ENCODE measurements at places on chromosomes 4 and X.

- peak; percentile 36 for DNase-seq
These were observed 105.2 kb upstream of the GATB start for GRCh38 chr4:151865744-151866591.

DNA sequence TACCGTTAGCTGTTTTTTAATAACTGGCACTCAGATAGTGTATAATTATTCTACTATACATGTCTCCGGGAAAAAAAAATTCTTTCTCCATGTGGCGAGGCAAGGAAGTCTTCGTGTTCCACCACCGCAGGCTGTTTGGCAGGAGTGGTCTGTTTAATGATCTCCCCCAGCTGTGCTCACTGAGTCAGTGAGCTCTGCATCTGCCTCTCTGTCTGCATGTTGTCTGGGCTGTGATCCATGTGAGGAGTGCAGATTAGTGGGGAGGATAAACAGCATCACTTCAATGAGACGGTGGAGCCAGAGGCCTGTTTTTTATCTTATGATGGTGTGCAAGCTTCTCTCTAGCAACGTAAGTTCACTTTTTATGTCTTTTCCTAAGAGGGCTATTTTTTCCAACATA lies 69.8 kb downstream of the RPS3A start:
- no peak for DNase-seq

- DNase-seq = peak; percentile 25
These were observed 32.1 kb downstream of the UBE2K start for GRCh38 chr4:39730072-39730471.

DNA sequence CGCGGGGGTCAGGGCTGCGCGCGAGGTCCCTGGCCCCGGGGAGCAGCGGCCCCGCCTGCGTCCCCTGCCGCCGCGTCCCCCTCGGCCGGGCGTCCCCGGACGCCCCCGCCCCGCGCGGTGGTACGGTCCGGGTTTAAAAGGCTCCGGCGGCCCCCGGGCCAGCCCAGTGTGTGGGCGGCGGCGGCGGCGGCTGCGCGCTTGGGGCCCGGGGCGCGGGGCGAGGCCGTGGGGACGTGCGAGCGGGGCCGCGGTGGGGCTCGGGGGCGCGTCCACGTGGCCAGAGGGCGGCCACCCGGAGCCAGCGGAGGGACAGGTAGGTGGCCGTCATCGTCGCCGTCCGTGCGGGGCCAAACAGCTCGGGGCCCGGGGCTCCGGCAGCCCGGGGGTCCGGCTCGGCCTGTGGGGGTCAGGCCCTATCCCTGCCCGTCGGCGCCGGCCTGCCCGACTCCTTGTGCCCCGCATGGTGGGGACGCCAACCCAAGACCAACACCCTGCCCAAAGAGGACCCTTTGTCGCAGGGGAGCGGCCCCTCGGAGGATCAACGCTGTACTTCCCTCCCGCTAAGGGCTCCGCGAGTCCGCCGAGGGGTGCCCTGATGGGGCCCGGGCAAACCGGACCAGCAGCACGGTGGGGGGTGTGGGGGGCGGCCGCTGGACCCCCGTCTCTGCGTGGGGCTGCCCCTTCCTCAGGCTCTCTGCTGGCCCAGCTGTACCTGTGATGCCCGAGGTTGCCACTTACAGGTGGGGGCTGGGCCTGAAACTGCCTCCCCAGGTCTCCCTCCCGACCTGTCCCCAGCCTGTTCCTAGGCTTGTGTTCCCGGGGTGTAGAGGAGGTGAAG lies at the start of gene PLXNA3:
Gene PLXNA3 (plus strand): TSS at position 166 of the 838 bp plus-strand sequence. CDS start 1,903 bp downstream, outside the sequence.
- DNase-seq = peak; percentile 31

- no peak for DNase-seq
These were observed 572.8 kb upstream of the FRG1 start for GRCh38 chr4:189367832-189368231.

DNA sequence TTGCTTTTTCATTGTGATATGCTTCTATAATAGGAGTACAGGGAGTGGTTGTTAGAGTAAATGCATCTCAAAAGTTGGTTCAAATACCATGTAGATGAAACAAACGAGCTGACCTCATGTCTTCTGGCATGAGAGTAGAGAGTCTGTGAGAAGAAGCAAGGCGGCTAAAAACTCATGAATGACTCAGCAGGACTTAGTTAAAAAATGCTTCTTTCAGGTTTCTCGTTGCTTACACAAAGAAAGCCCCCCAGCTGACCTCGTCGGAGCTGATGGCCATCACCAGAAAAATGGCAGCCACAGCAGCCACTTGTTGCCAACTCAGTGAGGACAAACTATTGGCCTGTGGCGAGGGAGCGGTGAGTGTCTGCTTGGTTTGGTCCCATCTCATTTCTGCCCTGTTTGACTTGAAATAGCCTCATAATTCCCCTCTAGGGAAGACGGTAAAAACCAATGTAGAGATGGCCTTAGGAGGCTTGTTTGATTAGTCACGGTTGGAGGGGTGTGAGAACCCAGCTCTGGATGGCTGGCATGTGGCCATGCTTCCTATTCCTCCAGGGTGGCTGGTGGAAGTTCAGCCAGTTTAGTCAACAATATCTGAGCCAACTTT lies 14.5 kb downstream of the AFP start:
- no peak for DNase-seq

GRCh38 chrX:19661961-19662360 lies 146.7 kb upstream of the MAP3K15 start:
- DNase-seq = no peak

GRCh38 chr4:84928089-84928488 lies 38.4 kb downstream of the WDFY3 start:
- no peak for DNase-seq

GRCh38 chr4:172601195-172601594 lies 567.4 kb upstream of the GALNT7 start:
- DNase-seq = no peak

GRCh38 chr4:152448854-152449253 lies 87.0 kb downstream of the FBXW7 start:
- DNase-seq = no peak

DNA sequence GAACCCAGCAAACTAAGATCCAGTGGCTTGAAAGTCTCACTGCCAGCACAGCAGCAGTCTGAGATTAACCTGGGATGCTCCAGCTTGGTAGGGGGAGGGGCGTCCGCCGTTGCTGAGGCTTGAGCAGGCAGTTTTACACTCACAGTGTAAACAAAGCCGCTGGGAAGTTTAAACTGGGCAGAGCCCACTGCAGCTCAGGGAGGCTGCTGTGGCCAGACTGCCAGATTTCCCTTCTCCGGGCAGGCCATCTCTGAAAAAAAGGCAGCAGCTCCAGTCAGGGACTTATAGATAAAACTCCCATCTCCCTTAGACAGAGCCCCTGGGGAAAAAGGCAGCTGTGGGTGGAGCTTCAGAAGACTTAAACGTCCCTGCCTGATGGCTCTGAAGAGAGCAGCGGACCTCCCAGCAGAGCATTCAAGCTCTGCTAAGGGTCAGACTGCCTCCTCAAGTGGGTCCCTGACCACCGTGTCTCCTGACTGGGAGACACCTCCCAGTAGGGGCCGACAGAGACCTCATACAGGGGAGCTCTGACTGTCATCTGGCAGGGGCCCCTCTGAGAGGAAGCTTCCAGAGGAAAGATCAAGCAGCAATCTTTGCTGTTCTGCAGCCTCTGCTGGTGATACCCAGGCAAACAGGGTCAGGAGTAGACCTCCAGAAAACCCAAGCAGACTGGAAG lies 45.1 kb upstream of the CDX4 start:
- no peak for DNase-seq

DNA sequence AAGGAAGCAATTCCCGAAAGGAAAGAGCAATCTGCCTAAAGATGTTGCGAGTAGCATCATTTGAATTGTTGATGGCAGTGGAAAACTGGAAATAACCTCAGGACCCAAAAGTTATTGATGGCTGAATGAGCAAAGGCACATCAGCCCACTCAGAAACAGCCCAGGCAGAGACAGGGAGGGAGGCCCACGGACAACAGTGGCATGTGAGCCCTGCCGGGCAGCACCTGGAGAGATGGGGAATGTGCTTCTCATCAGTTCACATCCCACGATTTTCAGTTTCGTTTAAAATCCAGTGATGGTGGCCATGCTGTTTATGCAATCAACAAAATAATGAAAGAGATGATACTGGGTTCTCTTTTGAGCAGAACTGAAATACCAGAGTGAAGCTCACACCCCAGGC lies 80.0 kb downstream of the JAKMIP1 start:
- DNase-seq = no peak

DNA sequence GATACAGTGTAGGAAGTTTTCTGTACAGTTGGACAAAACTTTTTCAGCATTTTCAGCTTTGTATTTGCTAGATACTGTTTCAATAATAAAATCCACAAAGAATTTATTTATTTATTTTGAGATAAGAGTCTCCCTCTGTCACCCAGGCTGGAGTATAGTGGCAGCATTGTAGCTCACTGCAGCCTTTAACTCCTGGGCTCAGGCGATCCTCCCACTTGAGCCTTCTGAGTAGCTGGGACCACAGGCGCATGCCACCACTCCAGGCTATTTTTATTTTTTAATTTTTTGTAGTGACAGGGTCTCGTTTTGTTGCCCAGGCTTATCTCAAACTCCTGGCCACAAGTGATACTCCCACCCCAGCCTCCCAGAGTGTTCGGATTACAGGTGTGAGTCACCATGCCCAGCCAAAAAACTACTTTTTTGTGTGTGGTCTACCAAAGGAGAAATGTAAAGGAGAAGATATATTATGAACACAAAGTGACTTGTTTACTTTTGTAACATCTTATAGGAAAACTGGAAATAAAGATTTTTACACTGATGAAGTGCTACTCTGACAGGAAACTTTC lies 13.0 kb upstream of the SOWAHD start:
- DNase-seq = no peak

- DNase-seq = no peak
These were observed 35.3 kb downstream of the SMS start for GRCh38 chrX:21975812-21976211.

GRCh38 chrX:47605024-47605423 lies 14.6 kb downstream of the SYN1 start:
- peak; percentile 64 for DNase-seq

- peak; percentile 74 for DNase-seq
These were observed at the start of gene P2RY8 for GRCh38 chrX:1537031-1537715. Gene P2RY8, minus strand, starts transcription at chrX:1537185. Its CDS starts 70,627 bp downstream, at chrX:1466558.

DNA sequence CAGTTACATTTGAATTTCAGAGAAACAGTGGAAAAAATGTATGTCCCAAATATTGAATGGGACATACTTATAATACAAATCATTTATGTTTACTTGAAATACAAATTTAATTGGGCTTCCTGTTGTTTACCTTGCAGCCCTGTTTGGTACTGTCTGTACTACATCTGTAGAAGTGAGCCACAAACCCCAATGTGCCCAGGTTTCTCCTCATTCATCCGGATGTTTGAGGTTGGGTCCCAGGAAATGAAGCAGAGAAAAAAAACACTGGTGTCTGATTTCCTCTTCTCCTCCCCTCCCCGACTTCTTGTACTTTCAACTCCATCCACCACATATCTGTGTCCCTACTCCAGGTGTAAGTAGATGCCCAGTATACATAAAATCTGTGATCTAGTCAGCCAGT lies 27.1 kb upstream of the SCRG1 start:
- no peak for DNase-seq

- DNase-seq = no peak
These were observed 21.8 kb upstream of the GRPR start for GRCh38 chrX:16101581-16101980.
